ENCODE measurements at places on chromosomes 5 and 9.

GRCh38 chr9:136228107-136228875 lies 17.3 kb downstream of the QSOX2 start:
- DNase-seq = no peak

DNA sequence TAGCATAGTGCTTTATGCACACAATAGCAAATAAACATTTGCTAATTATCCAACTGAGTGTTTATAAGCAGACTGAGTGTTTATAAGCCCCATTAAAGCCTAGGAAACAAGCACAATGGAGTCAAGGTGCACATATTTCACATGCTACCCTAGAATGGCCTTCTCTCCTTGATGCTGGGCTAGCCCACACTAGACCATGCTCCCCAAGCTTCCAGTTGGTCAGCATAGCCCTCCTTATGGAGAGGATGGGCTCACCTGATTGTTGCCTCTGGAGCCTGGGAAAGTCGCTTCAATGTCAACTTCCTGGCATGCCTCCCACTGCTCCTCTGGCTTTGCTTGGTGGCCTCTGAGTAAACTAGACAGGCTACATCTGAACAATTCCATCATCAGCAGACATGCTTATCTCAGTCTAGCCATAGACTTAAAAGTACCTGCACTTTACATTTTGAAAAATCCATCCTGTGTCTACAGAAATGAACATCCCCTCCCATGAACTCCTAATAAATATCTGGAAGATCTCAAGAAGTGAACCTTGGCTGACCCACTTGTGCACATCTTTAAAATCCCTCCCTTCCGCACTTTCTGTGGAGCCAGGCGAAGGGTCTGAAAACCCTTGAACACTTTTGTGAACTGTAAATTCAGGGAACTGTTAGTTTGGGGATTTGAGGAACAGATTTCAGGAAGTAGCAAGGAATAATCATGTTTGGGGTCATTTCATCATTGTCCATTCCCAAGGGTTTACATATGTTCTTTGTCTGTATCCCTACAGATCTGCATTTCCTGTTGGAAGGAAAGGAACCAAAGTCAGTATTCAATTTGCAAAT lies 486.6 kb downstream of the ARHGEF28 start:
- DNase-seq = no peak

- no peak for DNase-seq
Observed at GRCh38 chr9:122291458-122291857, 26.8 kb downstream of the MRRF start.

DNA sequence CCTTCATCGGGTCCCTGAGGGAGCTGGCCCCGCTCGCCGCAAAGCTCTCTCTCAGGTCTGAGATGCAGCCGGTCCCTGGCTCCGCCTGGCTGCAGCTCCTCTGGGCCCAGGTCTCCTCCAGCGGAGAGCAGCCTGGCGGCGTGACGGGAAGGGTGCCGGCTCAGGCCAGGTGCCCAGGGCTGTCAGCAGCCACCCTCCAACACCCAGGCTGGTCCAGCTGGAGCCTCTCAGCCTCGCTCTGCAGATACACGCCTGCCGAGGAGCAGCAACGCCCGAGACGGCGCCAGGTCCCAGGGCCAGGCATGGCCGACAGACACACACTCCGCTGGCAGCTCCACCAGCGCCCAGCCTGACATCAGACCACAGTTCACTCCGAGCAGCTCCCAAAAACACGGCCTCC lies 25.6 kb downstream of the FAM163B start:
- DNase-seq = no peak

DNA sequence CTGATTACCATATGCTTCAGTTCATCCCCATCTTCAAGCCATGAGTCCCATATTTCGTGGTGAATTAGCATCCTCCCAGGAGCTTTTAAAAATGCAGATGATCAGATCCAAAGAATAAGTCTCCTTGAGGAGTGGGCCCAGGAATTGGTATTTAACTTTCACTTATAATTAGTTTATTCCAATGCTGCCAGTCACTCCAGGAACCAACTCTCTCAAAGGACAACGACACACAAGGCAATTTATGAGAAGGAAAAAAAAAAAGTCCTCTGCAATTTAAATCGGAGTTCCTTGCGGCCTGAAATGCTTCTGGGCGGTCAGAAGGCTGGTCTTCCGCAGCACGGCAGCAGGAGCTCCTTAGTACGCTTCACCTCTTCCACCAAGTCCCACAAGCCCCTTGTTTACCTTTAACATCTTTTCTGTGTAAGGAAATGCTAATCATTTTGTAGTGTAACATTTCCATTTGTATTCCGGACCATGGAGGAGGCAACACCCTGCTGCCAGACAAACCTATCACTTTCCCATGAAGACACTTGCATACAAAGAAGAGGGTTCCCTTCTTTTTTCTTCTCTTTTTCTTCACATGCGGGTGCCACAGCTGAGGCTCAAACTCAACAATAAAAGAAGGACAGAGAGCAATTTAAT lies 16.3 kb upstream of the KCNV2 start:
- no peak for DNase-seq

Measured in stimulated activated CD8-positive, alpha-beta memory T cell treated with anti-CD3 and anti-CD28 coated beads, Interleukin-4, amount 100 ng/mL, for 1 hour (primary cell).